ENCODE measurements at places on chromosomes 11 and 22. TPM values are rescaled to one million over a fixed set of nuclear protein-coding genes. Genes with fewer than 3 reads are reported as not detected.

ARHGAP42 gene
- 26.7 TPM for total RNA-seq

DMC1 gene
- total RNA-seq: 1.5 TPM

GLYAT gene
- total RNA-seq: not detected

RAB36 gene
- total RNA-seq: 3.7 TPM

APOL3 gene
- 9.7 TPM for total RNA-seq

JHY gene
- total RNA-seq: 0.42 TPM

GGTLC2 gene
- total RNA-seq: not detected

MS4A4A gene
- total RNA-seq: not detected

LRRC74B gene
- under 0.01 TPM for total RNA-seq

KRTAP5-8 gene
- total RNA-seq: not detected

EHD1 gene
- total RNA-seq: 40.4 TPM

POTEH gene
- total RNA-seq: not detected

OR5M8 gene
- not detected for total RNA-seq

TEX12 gene
- 0.30 TPM for total RNA-seq

GAL gene
- 0.59 TPM for total RNA-seq

SLC17A6 gene
- total RNA-seq: not detected

SYNGR1 gene
- total RNA-seq: 4.7 TPM

CADM1 gene
- total RNA-seq: 8.4 TPM

INS gene
- total RNA-seq: not detected

RAG2 gene
- total RNA-seq: not detected

IFITM2 gene
- total RNA-seq: 13.1 TPM

CTSW gene
- total RNA-seq: not detected

CECR2 gene
- total RNA-seq: under 0.01 TPM

C11orf16 gene
- total RNA-seq: not detected

DDX17 gene
- total RNA-seq: 381 TPM

MMP12 gene
- 0.18 TPM for total RNA-seq

OR8U1 gene
- not detected for total RNA-seq

MYRF gene
- 26.3 TPM for total RNA-seq

CHRDL2 gene
- not detected for total RNA-seq

SLCO2B1 gene
- total RNA-seq: 0.30 TPM

C11orf98 gene
- total RNA-seq: 17.9 TPM

OR56A1 gene
- total RNA-seq: under 0.01 TPM

GLB1L2 gene
- total RNA-seq: 0.32 TPM

SCGB1D2 gene
- total RNA-seq: not detected

TUBA8 gene
- total RNA-seq: not detected

MUC2 gene
- total RNA-seq: not detected

SLC22A6 gene
- not detected for total RNA-seq

SMIM35 gene
- total RNA-seq: not detected

PRR5L gene
- 23.2 TPM for total RNA-seq

NXPE4 gene
- not detected for total RNA-seq

PNPLA5 gene
- not detected for total RNA-seq

MOGAT2 gene
- not detected for total RNA-seq

APOA1 gene
- total RNA-seq: 10.4 TPM

SOX10 gene
- not detected for total RNA-seq

KRTAP5-7 gene
- total RNA-seq: not detected

ART5 gene
- not detected for total RNA-seq

OR10D3 gene
- not detected for total RNA-seq

PNPLA3 gene
- 5.3 TPM for total RNA-seq

Measured in smooth muscle cell of the umbilical artery (primary cell).